ENCODE measurements at places on chromosomes 16 and 17.

GRCh38 chr17:47702391-47702995, 8.5 kb downstream of the TBKBP1 start:
- no peak for DNase-seq

- DNase-seq = no peak
Measured at GRCh38 chr17:19316761-19317358, 45.7 kb downstream of the B9D1 start.

DNA sequence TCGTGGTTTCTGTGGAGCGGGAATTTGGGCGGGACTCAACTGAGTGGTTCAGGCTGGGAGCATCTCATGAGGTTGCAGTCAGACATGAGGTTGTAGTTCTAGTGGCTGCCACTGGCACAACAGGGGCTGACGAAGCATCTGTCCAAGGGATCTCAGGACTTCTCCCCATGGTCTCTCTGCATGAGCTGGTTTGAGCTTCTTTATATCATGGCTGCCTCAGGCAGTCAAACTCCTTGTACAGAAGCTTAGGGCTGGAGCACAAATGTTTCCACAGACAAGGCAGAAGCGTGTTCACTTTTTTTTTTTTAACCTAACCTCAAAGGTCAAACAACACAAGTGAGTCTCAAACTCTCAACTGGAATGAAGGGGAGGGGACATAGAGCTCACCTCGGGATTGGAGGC, 243.3 kb downstream of the MSI2 start:
- no peak for DNase-seq

GRCh38 chr17:16512011-16512410, 20.0 kb upstream of the LRRC75A start:
- DNase-seq = no peak

- DNase-seq = no peak
Measured at GRCh38 chr17:79189305-79189704, 114.7 kb downstream of the ENGASE start.

- no peak for DNase-seq
Measured at GRCh38 chr17:57839571-57839923, 10.3 kb downstream of the MRPS23 start.

GRCh38 chr16:88393034-88393433, 10.3 kb downstream of the ZNF469 start:
- DNase-seq = no peak

DNA sequence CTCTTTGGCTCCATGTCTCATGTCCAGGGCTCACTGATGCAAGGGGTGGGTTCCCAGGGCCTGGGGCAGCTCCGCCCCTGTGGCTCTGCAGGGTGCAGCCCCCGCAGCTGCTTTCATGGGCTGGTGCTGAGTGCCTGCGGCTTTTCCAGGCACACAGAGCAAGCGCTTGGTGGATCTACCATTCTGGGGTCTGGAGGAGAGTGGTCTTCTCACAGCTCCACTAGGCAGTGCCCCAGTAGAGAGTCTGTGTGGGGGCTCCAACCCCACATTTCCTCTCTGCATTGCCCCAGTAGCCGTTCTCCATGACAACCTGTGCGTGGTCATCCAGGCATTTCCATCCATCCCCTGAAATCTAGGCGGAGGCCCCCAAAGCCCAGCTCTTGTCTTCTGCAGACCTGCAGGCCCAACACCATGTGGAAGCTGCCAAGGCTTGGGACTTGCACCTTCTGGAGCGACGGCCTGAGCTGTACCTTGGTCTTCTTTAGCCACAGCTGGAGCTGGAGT, 5.2 kb downstream of the IL32 start:
- no peak for DNase-seq

DNA sequence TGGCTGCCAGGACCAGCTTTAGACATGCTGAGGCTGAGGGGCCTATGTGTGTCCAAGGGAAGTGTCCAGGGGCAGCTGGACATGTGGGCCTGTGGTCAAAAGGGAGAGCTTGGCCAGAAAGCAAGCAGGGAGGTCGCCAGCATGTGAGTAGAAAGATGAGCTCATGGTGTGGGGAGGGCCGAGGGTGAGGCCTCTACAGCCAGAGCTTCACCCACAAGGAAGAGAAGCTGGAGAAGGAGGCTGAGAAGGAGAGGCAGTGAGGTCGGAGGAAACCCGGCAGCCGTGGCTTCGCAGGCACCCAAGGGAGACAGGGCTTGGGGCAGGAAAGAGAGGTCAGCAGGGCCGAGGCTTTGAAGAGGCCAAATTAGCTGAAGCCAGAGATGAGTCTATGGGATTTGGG, 4.0 kb upstream of the HSD11B2 start:
- no peak for DNase-seq

GRCh38 chr16:11543661-11544393, 42.9 kb downstream of the LITAF start:
- DNase-seq = no peak

GRCh38 chr16:87724490-87725291, 41.1 kb downstream of the KLHDC4 start:
- DNase-seq = no peak

- DNase-seq = peak; percentile 64
Measured at GRCh38 chr16:1825864-1826690, 548 bp downstream of the HAGH start.

DNA sequence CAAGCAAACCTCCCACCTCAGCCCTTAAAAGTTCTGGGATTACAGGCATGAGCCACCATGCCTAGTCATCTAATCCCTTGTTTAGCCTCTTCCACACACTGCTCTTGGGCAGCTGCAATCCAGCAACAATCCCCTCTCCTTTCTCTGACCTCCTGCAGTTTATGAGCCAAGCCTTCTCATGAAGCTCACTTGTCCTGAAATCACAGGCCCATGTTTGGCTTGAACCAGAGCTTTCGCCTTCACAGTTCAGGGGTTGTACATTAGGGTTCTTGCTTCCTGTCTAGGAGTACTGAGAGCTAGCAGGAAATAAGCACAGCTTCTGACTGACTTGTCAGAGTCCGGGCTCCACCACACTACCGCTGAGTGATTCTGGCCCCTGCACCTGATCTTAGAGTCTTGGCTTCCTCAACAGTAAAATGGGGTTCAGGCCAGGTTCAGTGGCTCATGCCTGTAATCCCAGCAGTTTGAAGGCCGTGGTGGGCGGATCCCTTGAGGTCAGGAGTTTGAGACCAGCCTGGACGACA, 16.3 kb downstream of the ERAL1 start:
- DNase-seq = no peak

- no peak for DNase-seq
Measured at GRCh38 chr17:60439501-60439900, 17.2 kb downstream of the CHCT1 start.

DNA sequence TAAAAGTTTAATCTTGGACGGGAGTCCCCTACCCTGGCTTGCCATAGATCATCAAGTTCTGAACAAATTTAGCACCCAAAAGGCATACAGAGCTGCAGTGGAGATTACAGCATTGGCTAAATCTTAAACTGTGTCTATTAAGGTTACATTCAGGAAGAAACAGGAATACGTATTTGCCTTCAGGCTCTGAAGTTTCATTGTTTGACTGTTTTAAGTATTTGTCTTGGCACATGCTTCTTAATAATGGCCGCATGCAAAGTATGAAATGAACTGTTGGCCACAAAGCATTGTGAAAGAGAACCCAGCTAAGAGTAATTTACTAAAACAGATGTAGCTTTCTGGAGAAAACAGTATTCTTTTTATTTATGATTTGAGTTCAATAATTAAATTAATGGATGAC, 63.9 kb upstream of the CNEP1R1 start:
- DNase-seq = no peak

GRCh38 chr17:73256220-73256619, 5.5 kb downstream of the CPSF4L start:
- no peak for DNase-seq

DNA sequence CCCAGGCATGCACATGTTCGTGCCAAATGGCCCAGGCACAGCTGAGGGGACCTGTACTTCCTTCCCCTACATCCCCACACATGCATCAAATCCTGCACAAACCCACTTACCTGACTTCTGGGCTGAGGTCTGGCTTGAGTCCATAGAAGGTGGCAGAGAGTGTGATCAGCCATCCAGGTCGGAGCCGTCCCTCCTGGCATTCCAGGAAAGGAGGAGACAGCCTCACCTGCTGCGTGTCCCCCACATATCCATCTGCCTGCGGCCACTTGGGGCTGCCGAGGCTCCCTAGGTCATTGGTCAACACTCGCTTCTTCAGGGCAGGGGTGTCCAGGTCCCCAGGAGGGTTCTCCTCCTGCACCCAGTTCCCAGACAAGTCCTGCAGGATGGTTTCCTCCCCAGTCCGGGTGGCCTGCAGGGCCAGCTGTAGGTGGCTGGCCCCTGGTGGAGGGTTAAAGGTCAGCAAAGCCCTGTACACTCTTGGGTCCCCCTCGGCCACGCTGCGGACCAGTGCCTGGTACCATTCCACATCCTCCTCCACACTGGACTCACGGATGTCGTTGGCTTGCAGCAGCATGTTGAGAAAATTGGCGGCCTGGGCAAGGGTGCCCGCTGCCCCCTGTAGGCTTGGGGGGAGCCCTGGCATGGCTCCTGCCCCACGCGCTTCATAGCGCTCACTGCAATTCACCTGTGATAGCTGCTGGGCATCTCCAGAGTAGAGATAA, 709 bp downstream of the GPR179 start:
- no peak for DNase-seq

GRCh38 chr16:23709536-23709935, 3.5 kb downstream of the ERN2 start:
- DNase-seq = no peak

GRCh38 chr16:47970291-47970931, 185.4 kb downstream of the ABCC12 start:
- no peak for DNase-seq

DNA sequence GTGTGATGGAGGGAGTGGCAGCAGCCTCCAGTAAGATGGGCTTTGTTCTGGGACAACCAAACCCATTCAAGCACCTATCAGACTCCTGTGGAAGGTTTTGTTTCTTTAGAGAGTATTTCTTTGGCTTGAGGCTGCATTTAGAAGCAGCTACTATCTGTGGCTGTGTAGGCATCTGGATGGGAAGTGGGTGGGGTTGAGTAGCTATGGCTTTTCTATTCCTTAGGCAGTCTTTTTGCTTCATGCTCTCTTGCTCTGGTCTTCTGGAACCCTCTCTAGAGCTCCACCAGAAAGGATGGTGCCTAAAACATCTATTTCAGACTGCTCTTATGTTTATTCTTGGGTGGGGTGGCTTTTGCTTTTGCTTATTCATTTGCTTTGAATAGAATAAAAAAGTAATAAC, 19.9 kb downstream of the TNRC6A start:
- no peak for DNase-seq

DNA sequence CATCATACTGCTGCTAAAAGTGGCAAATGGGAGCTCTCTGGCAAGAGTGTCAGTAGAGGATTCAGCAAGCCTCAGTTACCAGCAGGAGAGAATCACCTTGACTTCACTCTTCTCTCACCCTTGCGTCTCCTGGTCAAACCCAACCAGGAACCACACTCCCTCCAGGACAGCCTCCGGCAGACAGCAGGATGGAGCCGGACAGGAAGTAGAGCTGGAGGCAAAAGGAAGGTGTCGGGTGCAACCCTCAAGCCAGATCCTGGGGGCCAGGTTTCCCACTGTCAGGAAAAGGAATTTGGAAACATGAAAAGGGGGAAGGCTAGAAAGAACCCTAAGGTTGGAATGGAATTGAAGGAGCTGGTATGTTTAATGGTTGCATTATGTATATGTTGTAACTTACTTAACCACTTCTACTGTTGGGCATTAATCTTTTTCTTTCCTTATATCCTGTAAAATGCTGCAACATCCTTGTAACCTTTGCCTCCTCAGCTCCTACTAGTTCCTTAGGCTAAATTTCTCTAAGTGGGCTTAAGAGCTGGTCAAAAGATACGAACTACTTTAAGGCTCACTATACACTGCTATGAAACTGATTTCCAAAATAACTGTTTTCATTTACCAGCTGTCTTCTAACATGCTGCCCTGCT, 40.3 kb downstream of the CYTH1 start:
- no peak for DNase-seq

GRCh38 chr16:14109782-14110727, 38.9 kb downstream of the MRTFB start:
- no peak for DNase-seq

DNA sequence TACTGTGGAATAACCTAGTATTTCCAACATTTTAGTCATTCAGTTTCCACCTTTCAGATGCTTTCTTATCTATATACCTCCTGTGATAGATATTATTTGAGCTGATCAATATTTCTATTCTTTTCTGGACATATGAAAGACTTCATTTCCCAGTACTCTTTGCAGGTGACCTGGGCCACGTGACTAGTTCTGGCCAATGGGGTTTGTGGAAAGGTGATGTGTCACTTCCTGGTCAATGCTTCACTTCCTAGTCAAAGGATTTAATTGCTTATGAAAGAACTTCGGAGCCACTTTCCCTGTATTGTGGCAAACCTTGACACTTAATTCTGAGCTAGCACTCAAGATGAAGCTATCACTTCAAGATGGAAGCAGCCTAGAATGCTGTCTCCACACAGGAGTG, 248.9 kb upstream of the FOXF1 start:
- no peak for DNase-seq

GRCh38 chr17:35903451-35903850, 23.3 kb upstream of the CCL5 start:
- no peak for DNase-seq

- DNase-seq = no peak
Measured at GRCh38 chr16:86355531-86355930, 154.8 kb upstream of the FOXF1 start.

DNA sequence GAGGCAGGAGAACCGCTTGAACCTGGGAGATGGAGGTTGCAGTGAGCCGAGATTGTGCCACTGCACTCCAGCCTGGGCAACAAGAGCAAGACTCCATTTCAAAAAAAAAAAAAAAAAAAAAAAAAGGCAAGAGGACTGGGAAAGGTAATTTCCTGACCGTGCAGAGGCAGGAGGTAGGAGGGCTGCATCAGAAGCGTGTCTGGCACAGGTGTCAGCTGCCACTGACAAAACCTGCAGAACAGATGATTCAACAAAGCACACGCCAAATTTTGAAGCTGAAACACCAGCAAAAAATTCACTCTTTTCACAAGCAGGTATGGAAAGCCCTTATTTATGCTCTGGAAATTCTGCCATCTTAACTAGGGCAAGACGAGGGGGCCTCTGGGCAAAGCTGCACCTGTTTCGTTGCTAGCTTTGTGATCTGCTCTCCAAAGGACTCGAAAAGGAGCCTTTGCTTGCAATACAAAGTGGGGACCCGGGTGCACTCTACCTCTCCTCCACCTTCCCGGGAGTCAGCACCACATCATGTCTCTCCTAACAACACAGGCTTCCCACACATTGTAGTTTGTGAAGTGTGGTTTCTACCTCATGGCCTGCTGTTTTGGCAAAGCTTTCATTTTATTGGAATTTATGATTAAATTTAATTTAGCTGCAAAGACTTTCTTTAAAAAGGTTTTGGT, 33.7 kb downstream of the USP22 start:
- DNase-seq = no peak

GRCh38 chr16:56193951-56194726, 2.9 kb downstream of the GNAO1 start:
- DNase-seq = peak; percentile 54

GRCh38 chr17:75091855-75092327, 4.1 kb downstream of the SLC16A5 start:
- no peak for DNase-seq

DNA sequence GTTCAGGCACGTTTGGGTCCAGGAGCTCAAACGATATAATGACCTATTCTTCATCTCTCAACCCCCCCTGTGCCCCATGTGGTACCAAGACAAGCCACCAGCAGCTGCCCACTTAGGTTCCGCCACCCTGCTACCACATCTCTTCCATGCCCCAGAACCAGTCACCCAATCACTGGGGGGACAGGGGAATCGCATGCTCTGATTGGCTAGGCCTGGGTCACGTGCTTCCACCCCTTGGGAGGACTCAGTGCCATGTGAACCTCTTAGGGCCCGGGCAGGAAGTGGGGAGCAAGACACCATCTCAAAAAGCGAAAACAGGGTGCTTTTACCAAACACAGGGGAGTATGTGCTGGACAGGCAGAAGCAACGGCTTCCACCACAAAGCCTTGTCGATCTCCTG, 91.3 kb downstream of the KATNIP start:
- no peak for DNase-seq

- no peak for DNase-seq
Measured at GRCh38 chr16:80670170-80670865, 129.5 kb downstream of the DYNLRB2 start.
